ENCODE measurements at places on chromosomes 5 and 9.

GRCh38 chr5:122295138-122295537 is 16.9 kb upstream of the SNCAIP start:
- no peak for DNase-seq

DNA sequence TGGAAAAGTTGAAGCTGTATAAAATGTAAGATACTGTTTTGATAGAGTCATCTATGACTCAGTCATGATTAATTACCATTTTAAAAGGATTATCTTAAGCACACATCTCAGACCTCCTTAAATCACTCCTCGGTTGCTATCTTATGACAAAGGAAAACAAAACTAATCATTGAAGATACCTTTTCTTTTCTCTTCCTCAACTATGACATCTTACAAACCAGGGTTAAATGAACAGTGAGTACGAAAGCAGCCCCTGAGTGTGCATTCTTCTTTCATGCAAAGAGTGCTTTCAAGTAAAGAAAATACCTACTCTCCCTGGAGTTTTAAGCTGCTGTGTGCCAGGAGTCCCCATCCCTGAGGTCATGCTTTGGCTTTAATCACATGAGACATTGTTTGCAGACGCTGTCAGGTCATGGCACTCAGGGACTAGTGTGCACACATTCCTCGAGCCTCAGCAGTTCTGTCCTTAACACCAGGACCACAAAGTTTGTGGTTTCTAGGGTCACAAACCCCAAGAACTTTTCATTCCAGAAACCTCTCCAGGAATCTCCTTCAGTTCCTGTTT is 86.7 kb upstream of the ICE1 start:
- no peak for DNase-seq

GRCh38 chr5:129631961-129632360 is 115.9 kb upstream of the MINAR2 start:
- DNase-seq: no peak

- no peak for DNase-seq
Observed at GRCh38 chr9:126411948-126412284, 85.3 kb downstream of the MVB12B start.

DNA sequence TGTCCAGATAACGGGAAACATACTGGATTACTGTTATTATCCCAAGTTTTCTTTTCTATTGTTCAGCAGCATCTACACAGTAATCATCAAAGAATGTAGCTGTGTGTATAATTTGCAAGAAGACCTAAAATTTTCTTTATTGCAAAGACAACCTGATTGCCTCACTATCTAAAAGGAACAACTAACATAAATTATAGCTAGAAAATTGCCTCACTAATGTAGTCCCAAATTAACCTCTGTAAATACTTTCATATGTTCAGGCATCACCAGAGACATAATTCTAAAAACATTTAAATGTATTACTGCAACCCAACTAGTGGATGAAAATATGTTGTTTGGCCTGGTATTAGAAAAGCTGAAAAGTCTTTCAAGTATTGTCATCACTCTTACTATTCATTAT is 275.4 kb downstream of the CDH12 start:
- DNase-seq: no peak

DNA sequence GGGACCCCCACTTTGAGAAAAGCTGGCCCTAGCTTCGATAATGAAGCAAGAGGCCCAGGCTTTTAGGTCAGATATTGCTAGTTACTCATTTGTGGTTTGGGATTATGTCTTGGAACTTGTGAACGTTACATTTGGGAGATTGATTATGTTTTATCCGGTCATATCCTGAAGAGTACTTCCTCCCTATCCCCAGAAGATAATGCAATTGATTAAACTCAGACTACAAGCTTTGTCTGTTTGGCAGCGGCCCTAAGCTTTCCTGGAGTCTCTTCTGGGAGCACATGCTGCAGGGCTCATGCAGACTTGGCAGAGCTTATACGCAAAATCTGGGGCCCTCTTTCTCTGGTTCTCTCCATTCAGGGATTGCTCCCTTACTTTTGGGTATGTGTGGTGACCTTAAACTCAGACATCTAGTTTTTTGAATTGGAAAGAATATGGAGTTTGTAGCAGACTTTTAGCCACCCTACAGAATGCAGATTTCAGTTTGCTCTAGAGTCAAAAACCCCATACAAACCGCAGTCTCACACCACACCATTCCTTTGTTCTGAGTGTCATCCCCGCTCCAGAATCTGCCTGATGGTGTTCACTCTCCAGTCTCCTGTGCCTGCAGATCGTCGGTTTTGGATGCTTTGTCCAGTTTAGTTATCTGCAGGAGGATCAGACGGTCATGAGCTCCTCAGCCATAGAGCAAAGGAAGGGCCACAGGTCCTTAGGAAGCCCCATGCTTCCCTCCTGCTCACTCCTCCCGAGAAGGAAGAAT is 449.5 kb upstream of the TRPC7 start:
- DNase-seq: no peak

- no peak for DNase-seq
Observed at GRCh38 chr5:42309865-42310264, 113.4 kb upstream of the GHR start.

GRCh38 chr5:137843676-137844299 is 23.9 kb upstream of the MYOT start:
- no peak for DNase-seq

GRCh38 chr5:76532973-76533372 is 90.2 kb downstream of the F2RL2 start:
- no peak for DNase-seq

DNA sequence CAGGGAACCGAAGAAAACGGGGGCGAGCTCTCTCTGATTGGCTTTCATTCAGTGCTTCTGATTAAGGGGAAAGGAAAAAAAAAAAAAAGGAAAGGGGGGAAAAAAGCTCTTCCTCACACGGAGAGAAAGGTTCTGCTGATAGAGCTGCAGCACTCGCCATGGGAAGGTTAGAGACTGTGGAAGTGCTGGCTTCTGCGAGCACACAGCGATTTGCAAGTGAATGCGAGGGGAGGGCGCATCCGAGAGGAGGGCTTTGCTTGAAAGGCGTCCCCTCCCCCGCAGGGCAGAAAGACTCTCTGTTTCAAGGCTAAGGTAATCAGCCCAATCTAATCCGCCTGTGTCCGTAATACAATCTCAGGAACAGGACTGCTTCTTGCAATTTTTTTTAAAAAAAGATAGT is at the start of gene CDH10:
TSS of gene CDH10 (minus strand) at position 218 of the 400 bp plus-strand sequence. CDS start 51,488 bp downstream, outside the sequence.
- no peak for DNase-seq

GRCh38 chr5:105978011-105978410 is 1692.7 kb downstream of the EFNA5 start:
- no peak for DNase-seq

GRCh38 chr5:81750308-81751008 is 439 bp downstream of the SSBP2 start:
- DNase-seq: peak; percentile 27

DNA sequence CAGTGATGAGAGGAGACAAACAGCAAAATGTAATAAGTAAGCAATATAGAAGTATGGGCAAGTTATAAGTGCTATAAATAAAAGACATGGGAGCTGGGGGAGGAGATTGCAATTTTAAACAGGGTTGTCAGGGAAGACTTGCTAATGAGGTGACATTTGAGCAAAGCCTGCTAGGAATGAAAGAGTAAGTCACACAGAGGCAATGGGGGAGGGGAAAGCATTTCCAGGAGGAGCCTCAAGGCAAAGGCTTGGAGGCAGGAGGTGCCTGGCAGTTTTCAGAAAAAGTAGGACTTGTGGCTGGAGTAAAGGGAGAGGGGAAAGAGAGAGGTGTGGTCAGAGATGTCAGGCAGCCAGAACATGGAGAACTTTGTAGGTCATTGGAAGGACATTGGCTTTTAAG is 124.4 kb upstream of the NMUR2 start:
- no peak for DNase-seq

DNA sequence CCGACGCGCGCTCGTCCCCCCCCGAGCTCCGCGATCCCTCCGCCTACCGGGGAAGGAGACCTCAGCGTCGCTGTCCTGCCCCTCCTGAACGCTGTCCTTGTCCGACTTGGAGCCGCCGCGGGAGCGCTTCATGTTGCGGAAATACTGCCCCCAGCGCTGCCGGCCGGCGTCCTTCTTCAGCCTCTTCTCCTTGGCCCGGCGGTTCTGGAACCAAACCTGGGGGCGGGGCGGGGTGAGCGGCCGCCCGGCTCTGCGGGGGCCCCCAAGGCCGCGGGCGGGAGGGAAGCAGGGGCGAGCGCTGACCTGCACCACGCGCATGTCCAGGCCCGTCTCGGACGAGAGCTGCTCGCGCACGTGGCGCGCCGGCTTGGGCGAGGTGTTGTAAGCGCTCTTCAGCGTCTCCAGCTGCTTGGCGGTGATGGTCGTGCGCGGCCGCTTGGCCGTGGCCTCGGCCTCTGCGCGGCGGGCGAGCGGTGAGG is 6.3 kb downstream of the LHX3 start:
- DNase-seq: no peak

- DNase-seq: no peak
Observed at GRCh38 chr9:137865581-137866145, 11.9 kb upstream of the CACNA1B start.

GRCh38 chr9:127300886-127301447 is 36.4 kb downstream of the GARNL3 start:
- no peak for DNase-seq

GRCh38 chr5:133403741-133404364 is 208.5 kb downstream of the FSTL4 start:
- no peak for DNase-seq

GRCh38 chr5:136211282-136212040 is 18.5 kb upstream of the SMIM32 start:
- DNase-seq: no peak

DNA sequence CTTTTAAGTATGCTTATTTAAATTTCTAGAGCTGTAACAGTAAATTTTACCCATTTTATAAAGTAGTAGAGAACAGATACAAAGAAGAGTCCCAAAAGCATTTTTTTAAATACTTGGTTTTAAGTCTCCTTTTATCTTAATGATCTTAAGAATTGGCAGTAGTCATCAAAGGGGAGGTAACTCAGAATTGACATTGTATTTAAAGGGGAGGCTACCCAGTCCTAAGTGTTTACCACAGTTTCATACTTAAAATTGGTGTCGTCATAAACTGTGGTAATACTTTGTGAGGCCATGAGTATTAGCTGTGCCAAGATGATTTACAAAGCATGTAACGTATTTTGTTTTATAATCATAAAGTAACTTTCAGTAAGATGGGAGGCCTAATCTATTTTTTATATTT is 14.8 kb downstream of the SLC25A46 start:
- DNase-seq: no peak

DNA sequence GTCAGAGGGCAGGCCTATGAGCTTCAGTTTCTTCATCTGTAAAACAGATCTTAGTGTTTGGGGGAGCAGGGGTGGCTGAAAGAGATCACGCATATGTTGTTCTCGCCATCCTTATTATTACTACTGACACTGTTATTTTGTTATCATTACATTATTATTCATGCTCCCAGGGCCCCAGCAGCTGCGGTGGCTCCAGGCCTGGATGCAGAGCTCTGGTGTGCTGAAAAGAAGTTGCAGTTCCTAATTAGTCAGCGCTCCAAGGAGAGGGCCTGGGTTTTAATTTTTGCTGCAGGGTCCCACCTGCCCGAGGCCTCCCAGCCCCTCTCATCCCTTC is 19.5 kb downstream of the CXXC5 start:
- no peak for DNase-seq

DNA sequence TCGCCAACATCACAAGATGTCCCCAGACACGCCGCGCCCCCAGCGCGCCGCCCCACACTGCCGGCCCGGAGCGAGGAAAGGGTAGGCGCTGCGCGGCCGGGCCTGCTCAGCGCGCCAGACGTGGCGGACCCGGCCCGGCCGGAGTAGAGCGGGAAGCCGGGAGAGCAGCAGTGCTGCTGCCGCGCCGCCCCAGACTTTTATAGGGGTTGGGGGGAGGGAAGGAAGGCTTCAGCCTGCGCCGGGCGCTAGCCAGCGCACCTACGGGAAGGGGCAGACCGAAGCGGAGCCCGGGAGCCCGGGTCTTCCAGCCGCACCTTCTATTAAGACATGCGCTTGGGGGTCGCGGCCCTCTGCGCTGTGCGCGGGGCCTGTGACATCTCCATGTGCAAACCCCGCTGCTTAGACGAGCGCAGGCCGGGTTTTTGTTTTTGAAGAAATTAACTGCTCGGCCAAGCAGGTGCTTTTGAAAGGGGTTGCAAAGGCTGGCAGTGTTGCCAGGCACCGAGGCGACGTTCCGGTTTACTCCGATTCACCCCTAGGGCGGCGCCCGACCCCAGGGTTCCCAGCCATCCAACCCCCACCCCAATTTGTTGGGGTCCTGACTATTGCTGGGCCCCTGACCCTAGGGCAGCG is 353 bp upstream of the PAX5 start:
- no peak for DNase-seq

- no peak for DNase-seq
Observed at GRCh38 chr5:66993448-66993847, 203.2 kb downstream of the CD180 start.

- DNase-seq: no peak
Observed at GRCh38 chr9:113609562-113610318, 146.2 kb downstream of the RGS3 start.

DNA sequence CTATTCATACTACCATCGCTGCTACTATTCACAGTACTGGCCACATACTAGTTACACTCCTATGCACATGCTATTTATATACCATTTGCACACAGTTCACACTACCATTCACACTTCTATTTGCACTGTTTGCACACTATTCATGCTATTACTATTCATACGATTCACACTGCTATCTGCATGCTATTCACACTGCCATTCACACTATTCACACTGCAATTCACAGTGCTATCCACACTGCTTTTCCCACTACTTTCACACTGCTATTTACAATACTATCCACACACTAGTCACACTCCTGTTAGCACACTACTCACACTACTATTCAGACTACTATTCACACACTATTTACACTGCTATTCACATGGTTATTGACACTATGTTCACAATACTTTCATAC is 39.4 kb upstream of the TCF7 start:
- no peak for DNase-seq

DNA sequence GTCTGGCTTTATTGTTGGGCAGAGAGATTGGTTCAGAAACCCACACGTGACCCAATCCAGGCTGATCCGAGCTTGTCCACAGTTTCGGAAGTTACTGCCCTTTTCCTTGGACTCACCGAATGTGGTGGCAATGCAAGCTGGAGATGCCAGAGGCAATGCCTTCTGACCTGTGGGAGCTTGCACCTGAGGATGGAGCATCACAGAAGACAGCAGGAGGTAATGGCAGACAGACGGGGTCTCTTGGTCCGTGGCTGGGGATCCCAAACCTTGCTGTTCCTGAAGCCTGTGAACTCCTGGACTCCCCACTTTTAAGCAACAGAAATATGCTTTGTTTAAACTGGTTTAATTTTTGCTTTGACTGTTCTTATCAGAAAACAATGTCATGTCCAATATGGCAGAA is 265.2 kb upstream of the IRX1 start:
- no peak for DNase-seq

- no peak for DNase-seq
Observed at GRCh38 chr5:33837301-33837700, 54.5 kb downstream of the ADAMTS12 start.

Data from stimulated activated CD4-positive, alpha-beta T cell treated with anti-CD3 and anti-CD28 coated beads, Interleukin-4, amount 100 ng/mL, for 4 hours (primary cell).